Right kidney (tissue), 9 donors: ENCODE measurements at places on chromosomes 5 and 9.
A peak's percentile ranks its signal among the peaks of the same experiment; 100 is the strongest.

- no peak for DNase-seq
These were observed 823.6 kb upstream of the ARRDC3 start for GRCh38 chr5:92206681-92207080.

DNA sequence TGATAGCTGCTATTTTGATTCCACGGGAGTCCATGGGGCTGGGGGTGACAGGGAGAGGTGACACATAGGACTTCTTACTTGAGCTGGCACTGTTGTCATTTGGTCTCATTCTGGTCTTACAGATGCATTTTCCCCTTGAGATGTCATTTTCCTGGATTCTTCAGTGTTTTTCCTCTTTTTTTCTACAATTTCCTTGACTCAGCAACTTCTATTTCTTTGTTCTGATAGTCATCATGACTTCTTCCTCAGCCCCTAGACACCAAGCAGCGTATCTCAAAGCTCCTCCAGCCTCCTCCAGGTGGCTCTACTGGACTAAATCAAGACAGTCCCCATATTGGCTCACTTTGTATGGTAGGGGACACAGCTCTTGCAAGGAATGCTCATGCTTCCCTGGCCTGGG lies 16.5 kb downstream of the LVRN start:
- no peak for DNase-seq

DNA sequence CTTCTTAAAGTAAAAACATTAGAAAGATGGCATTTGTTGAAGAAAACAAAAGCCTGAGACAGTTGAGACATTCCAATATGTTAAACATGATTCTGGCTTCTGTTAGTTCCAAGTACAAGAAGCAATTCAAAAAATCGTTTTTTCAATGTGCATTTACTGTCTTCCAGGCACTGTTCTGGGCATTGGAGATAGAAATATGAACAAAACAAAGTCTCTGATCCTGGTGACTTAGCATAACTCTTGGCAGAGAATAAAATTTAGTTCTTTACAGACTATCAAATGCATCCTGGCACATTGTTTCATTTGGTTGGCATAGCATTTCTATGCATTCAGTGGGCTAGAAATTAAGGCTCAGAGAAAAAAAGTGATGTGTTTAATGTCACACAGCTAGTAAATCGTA lies 77.5 kb downstream of the VCAN start:
- DNase-seq, result no peak

GRCh38 chr9:110672873-110673510 lies 4.4 kb downstream of the MUSK start:
- DNase-seq, result no peak

DNA sequence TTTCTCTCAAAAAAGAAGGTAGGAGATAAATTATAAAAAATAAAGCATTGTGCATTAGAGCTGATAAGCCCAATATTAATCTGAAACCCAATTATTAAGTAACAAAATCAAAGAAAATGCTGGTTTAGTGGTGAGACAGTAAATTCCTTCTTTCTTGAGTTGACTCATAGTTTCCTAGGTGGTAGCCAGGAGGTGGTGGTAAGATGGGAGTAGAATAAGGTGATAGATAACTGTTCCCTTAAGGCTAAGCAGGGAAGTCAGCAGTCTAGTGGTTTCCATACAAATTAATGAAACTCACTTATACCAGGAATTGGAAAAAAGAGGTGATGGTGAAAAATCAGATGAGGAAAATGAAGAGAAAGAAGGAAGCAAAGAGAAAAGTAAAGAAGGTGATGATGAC lies 23.2 kb downstream of the LYSMD3 start:
- no peak for DNase-seq

GRCh38 chr9:134181648-134182034 lies 17.3 kb upstream of the RNU6ATAC start:
- DNase-seq, result no peak

GRCh38 chr5:9166202-9167112 lies 379.4 kb downstream of the SEMA5A start:
- no peak for DNase-seq

DNA sequence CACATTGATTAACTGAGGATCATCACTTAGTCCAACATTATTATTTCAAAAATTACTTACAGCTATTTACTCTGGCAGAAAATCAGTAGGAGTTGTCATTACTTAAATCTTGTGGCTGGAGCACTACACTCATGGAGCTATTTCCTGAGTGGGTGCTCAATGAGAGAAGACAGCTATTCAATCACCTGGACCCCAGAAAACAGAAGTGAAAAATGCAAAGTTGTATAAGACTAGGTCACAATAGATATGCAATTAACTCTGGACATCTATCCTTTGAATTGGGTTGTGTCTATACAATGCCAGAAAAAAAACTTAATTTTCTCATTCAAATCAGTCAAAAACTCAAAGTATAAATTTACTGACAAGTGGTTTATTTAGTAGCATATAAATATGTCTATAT lies 340.9 kb downstream of the EFNA5 start:
- DNase-seq, result no peak

GRCh38 chr9:34365282-34365681 lies 11.4 kb downstream of the MYORG start:
- DNase-seq, result no peak

DNA sequence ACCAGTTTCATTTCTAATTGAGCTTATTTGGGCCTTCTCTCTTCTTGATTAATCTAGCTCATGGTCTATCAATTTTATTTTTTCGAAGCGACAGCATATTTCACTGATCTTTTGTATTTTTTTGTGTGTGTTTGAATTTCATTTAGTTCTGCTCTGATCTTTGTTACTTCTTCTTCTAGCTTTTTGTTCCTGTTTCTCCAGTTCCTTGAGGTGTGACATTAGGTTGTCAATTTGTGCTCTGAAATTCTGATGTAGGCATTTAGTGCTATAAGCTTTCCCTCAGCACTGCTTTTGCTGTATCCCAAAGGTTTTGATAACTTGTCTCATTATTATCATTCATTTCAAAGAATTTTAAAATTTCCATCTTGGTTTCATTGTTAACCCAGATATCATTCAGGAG lies 67.3 kb downstream of the STRBP start:
- no peak for DNase-seq

- no peak for DNase-seq
These were observed 14.0 kb upstream of the TCF7 start for GRCh38 chr5:134100283-134101091.

DNA sequence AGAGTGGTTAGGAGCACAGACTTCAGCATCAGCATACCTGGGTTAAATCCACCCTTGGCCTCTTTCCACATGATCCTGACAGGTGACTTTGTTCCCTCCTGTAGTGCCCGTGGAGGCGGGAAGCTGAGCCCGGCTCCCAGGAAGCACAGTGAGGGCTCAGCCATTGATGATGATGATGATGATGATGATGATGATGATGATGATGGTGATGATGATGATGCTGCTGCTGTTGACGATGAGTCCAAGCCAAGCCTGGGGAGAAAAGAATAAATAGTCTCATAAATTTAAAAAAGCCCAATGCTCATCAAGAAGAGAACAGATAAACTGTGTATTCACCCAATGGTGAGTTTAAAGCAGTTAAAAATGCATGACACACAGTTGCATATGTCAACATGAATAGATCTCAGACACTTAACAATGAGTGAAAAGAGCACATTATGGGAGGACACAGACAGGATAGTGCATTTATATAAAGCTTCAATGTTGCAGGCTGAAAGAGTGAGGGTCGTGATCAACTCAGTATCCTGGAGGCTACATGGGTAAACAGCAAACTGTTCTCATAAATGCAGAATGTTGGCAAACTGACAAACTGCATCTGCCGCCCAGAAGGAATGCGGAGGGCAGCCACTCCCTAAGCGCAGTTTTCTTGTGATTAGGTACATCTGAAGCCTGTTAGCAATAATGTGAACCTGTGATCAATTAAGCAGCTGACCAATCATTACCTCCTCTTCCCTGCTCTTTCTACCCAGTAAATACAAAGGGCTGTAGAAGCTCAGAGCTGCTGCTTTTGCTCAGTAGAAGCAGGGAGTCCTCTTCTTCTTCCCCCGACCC lies 11.7 kb upstream of the CFAP157 start:
- DNase-seq, result no peak

DNA sequence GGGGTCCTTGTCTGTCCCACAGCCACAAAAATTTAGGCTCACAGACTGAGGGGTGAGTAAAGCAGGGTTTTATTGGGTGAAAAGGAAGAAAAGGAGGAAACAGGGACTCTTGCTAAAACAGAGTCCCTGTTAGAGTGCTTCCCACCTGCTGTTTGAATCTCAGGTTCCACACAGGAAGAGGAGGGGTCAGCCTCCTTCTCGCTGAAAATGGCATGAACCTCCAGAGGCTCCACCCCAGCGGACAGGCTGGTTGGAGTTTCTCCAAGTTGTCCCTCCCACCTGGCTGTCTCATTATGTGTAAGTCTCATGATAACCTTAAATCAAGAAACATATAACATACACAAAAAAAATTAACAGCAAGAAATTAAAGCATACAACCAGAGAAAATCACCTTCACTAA lies 28.3 kb upstream of the UHRF2 start:
- DNase-seq, result no peak

DNA sequence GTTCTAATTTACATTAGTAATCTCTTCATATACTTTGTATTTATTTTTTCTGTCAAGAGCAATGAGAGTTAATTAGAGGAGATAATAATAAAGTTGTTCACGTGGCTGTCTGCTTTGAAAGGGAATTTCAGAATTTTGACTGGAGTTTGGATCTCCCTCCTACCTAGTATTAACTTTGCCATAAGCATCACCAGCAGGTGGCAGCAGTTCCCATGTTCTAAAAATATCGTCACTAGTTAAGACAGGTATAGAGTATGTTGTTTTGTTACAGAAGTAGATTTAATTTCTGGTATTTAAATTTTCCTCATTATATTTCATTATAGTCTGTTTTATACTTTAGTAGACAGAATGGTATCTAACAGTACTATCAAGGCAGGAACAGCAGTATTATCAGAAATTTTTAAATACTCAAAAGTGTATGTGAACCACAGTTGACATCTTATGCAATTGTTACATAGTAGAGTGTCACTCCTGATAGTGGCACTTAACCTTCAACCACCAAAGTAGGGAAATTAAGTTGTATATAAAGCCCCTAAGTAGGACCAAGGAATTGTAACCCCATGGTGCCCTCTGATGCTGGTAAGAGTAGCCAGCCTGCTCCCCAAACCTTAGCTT lies 20.4 kb downstream of the GNPDA1 start:
- DNase-seq, result peak; percentile 14

DNA sequence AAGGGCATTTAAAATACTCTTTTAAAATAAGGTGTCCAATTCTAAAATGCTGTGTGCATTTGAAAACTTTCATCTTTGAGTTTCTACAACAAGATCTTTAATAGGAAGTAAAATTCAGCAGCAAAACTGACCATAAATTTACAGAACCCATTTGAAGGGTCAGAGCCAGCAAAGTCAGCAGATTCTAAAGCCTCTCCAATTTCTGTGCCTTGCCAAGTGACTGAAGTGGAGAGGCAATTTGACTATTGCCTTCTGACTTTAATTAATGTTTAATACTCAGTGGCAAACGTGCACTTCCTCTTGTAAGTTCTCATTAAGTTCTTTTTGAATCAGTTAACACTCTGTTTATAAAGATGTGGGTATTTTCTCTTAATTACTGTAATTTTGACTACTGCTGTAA lies 155.2 kb downstream of the BAAT start:
- DNase-seq, result no peak

DNA sequence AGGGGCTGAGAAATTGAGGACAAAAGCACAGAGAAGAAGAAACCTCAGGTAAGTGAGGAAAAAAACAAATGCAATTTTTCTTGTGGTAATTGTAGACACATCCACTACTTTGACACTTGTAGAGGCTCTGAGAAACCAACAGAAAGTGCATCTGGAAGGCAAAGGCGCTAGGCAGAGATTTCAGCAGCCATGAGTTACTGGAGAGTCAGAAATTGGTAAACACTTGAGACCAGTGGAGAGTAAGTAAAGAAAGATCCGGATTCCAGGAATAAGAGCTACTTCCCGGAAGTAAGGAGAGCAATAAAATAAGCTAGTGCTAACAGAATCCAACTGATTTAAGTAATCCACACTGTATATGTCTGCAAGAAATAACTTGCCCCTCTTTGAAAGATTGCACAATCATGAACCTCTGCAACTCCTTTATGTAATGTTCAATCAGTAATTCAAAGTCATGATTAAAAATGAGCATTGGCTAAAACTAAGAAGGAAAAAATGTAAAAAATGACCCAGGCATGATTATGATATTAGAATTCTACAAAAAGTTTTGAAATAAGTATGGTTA lies 382.1 kb downstream of the CDH18 start:
- no peak for DNase-seq

- DNase-seq, result no peak
These were observed 4.4 kb downstream of the PLK2 start for GRCh38 chr5:58455480-58455879.

GRCh38 chr5:32880796-32881195 lies 169.7 kb downstream of the NPR3 start:
- no peak for DNase-seq

DNA sequence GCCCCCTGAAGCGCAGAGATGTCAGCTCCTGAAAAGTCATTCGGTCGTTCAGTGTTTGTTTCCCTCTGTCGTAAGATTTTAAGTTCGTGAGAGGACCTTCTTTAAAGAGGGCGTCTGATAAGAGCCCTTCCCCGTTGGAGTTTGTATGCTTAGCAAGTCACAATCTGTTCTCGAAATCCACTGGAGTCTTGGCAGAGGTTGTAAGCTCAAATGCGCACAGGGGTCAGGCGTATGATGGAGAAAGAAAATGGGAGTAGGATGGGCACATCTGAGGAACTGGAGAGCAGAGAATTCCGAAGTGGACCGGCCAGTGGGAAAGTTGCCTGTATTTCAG lies 710 bp downstream of the HSD17B4 start:
- DNase-seq, result no peak

DNA sequence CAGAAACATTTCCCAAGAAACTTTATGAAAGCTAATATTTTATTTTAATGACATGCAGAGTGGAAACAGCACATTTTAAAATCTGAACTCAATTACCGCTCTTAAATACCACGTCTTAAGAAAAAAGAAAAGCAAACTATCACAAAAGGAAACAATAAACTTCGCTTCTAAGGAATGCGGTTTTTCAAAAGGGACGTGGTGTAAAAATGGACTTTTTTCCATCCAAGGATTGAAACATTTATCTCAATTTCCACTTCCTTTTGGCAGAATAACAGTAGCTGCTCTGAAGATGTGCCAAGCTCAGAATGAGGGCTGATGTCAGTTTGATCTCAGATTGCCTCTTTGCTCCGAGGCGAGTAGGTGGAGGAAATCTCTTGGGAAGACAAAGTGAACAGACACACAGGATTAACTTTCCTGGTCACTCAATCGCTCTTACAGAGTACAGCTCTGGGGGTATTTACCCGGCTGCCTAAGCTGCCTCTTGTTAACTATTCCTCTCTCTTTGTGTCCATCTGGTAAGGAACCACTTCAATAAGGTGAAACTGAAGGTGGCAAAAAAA lies 158.5 kb downstream of the TRPM6 start:
- no peak for DNase-seq

GRCh38 chr9:129182625-129183494 lies 4.8 kb upstream of the IER5L start:
- no peak for DNase-seq
